Activated CD8-positive, alpha-beta T cell treated with anti-CD3 and anti-CD28 coated beads, Interleukin-2, amount 10 ng/mL, durations not matched to agents 7 days and 5 days (primary cell): ENCODE measurements at places on chromosomes 16 and 17. TPM values are rescaled to one million over a fixed set of nuclear protein-coding genes. Genes with fewer than 3 reads are reported as not detected.

DNA sequence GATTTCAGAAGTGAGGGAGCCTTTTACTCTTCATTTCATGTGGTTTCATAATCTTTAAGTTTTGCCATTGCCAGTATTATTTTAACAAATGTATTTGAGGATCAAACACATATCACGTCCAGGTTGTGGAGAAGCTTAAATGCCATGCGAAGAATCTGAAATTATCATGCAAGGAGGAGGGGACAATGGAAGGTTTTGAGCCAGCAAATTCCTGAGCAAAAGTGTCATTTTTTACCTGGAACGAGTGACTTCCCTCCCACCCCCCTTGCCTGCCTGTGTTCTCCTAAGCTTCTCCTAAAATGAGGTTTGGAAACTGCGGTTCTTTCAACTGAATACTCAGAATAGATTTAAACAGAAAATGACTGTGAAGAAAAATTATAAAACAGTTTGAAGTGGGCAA is 77.6 kb downstream of the C16orf95 start:
- H3K27me3 ChIP-seq: peaks cover 28% of the 10 kb centered on the region
- H3K4me3 ChIP-seq: no peak overlapping the region
- peaks cover 21% of the 10 kb centered on the region for H3K4me1 ChIP-seq
- H3K27ac ChIP-seq: no peak overlapping the region

Gene CCDC78
- 3.9 TPM for total RNA-seq

Gene ZPBP2
- total RNA-seq: not detected

DNA sequence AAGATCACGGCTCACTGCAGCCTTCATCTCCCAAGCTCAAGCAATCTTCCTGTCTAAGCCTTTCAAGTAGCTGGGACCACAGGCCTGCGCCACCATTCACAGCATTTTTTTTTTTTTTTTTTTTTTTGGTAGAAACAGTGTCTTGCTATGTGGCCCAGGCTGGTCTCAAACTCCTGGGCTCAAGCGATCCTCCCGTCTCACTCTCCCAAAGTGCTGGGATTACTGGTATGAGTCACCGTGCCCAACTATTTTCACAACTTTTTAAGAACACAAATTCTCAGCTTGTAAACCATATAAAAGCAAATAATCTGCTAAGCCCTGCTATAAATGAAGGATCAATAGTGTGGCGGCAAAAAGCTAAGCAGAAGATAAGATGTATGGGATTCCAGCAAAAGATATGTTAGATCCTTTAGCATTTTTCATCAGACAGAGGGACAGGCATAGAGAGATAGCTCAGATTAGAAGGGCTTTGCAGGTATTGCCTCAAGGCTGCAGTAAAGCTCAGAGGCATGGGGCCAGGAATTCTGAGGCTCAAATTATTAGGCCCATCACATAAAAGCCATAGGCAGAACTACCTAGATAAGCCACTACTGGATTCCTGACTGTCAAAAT is 55.1 kb downstream of the EMP2 start:
- H3K4me1 ChIP-seq: peaks cover 12% of the 10 kb centered on the region
- no peak overlapping the region for H3K27ac ChIP-seq
- H3K4me3 ChIP-seq: no peak overlapping the region
- no peak for DNase-seq

DNA sequence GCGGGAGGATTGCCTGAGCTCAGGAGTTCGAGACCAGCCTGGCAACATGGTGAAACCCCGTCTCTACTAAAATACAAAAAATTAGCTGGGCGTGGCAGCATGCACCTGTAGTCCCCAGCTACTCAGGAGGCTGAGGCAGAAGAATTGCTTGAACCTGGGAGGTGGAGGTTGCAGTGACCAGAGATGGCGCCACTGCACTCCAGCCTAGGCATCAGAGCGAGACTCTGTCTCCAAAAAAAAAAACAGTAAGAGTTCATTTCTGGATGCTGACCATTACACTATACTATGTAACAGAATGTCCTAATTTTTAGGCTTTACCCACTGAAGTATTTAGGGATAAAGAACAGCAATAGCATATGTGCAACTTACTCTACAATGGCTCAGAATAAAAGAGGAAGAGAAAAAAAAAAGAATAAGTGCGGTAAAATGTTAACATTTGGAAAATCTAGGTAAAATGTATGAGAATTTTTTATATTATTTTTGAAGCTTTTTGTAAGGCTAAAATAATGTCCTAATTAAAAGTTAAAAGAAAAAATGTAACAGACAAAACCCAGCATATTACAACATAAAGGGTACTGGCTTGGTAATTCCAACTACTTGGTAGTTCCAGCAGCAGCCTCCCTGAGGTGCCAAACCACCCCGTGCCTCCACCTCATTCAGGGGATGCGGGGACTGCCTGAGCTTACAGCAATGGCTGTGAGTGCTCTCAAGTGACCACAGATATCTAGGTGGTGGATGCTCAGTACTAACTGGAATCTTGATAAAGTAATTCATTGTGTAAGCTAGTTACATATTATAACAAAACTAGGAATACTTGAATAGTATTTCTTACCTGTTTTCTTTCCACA is 10.9 kb downstream of the COPS3 start:
- peaks cover 49% of the 10 kb centered on the region for H3K36me3 ChIP-seq
- H3K4me1 ChIP-seq: peaks cover 2% of the 10 kb centered on the region
- H3K4me3 ChIP-seq: no peak overlapping the region
- no peak overlapping the region for H3K27ac ChIP-seq

DNA sequence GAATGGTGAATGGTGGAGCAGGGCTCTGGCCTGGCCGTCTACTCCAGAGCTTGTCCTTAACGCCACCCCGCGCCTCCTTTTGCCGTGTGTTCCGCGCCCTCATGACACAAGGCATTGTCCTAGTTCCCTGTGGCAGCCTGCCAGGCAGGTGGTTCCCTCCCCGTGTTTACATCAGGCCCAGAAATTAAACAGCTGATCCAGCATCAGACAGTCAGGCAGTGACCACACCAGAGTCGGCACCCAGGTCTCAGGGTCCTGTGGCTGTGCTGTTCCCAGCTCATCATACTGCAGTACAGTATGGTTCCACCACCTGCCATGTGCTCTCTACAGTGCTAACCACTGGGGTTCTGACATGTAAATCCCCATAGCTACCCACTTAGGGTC is 119.7 kb downstream of the RAB11FIP4 start:
- peak overlapping the region; percentile 99 for H3K27ac ChIP-seq
- H3K27me3 ChIP-seq: no peaks in the 10 kb centered on the region
- H3K36me3 ChIP-seq: peaks cover 8% of the 10 kb centered on the region
- no peak for DNase-seq
- peak overlapping the region; percentile 80 for H3K4me3 ChIP-seq
